Hematopoietic multipotent progenitor cell (in vitro differentiated cells): ENCODE measurements at places on chromosomes 16 and 17.

- peak; percentile 48 for DNase-seq
These were observed at the start of gene CTF1 for GRCh38 chr16:30896261-30896888. TSS of gene CTF1 (plus strand) at chr16:30896614. CDS start at chr16:30896644, 30 bp downstream.

DNA sequence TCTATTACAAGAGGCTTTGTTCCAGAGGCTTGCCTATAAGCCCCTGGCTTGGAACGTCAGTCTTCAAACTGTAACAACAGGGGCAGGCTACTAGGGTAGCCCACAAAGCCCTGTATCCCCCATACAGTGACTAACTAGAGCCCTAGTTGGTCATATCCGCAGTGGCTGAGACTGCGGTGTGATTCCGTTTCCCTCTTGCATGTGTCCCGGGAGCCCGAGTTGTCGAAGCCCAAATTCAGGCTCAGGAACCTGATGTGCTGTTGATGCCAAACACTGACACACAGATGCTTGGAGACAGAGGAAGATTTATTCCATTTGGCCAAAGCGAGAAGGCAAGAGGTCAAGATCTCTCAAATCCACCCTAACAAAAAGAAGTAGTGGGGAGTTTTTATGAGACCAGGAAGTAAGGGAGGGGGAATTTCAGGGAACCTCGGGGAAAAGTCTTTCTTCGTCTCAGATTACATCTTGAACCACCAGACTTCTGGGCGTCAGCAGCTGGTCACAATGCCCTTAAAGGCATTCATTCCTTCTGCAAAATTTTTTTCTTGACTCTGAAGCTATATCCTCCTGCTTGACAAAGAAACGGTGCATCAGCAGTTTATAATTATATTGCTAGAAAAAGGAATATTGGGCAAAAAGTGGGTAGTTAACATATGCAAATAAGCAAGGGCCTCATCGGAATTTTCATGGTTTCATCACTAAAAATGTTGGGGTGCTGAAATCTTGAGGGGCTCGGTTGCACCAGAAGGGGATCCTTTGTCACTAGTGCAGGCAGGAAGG, 879 bp downstream of the SLFN5 start:
- DNase-seq: peak; percentile 58

GRCh38 chr17:17888371-17888770, 51.6 kb upstream of the SREBF1 start:
- DNase-seq: no peak

- DNase-seq: no peak
These were observed 33.5 kb downstream of the ABCC3 start for GRCh38 chr17:50668025-50668837.
